ENCODE measurements at places on chromosomes 6 and 20. TPM values are rescaled to one million over a fixed set of nuclear protein-coding genes. Genes with fewer than 3 reads are reported as not detected.

The GPR63 gene
- 0.27 TPM for total RNA-seq

The RING1 gene
- 46.9 TPM for total RNA-seq

The HLA-DQA1 gene
- not detected for total RNA-seq

The MAD2L1BP gene
- 20.6 TPM for total RNA-seq

The GLP1R gene
- not detected for total RNA-seq

The LY6G6D gene
- not detected for total RNA-seq

The ID4 gene
- 18.0 TPM for total RNA-seq

The SMLR1 gene
- total RNA-seq, result not detected

The TMEM63B gene
- total RNA-seq, result 20.7 TPM

The TGM2 gene
- total RNA-seq, result 117 TPM

The MOXD1 gene
- 78.8 TPM for total RNA-seq

The NMBR gene
- total RNA-seq, result not detected

The TAGAP gene
- total RNA-seq, result not detected

The RRAGD gene
- 1.4 TPM for total RNA-seq

The AP5S1 gene
- total RNA-seq, result 20.4 TPM

The EIF2S2 gene
- 223 TPM for total RNA-seq

DNA sequence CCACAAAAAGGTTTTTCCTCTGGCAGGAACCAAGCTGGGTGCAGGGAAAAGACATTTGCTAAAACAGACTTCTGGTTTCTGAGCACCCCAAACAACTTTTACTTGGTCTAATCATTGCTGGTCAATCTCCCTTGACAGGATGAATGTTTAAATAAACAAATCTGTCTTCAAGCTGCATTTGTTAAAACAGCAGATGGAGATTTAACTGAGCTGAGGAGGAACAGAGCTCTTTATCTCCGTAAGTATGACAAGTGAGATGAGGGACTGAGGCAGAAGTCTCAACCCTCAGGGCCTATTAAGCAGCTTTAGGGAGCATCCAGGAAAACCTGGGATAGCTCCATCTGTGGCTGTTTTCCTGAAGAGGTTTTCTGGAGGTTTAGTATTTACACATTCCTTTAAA lies 40.6 kb downstream of the NINL start:
- DNase-seq, result peak; percentile 15

DNA sequence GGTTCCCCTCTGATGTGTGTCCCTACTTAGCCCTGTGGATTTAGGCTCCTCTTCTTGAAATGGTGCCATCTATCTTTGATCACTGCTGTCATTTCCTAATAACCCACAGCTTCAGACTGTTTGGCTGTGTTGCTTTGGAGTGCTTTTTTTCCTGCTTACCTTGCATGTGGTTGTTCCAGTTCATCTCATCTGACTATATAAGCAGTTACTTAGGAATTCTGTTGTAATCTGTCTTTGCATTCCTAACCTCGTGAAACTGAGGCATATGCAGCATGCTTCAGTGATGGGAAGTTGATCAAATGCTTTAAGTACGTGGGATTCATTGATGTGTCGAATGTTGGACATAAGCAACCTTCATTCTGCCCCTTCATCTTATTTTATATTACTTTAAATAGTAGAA lies 115.8 kb upstream of the FLRT3 start:
- DNase-seq, result no peak

GRCh38 chr6:38420207-38420606 lies 219.5 kb downstream of the BTBD9 start:
- DNase-seq, result no peak

- DNase-seq, result peak; percentile 81
These were observed 210.5 kb downstream of the MOXD1 start for GRCh38 chr6:132190815-132191175.

GRCh38 chr20:46157625-46158024 lies 39.5 kb downstream of the CD40 start:
- no peak for DNase-seq

- no peak for DNase-seq
These were observed 159.7 kb downstream of the BMP7 start for GRCh38 chr20:57106692-57107091.

DNA sequence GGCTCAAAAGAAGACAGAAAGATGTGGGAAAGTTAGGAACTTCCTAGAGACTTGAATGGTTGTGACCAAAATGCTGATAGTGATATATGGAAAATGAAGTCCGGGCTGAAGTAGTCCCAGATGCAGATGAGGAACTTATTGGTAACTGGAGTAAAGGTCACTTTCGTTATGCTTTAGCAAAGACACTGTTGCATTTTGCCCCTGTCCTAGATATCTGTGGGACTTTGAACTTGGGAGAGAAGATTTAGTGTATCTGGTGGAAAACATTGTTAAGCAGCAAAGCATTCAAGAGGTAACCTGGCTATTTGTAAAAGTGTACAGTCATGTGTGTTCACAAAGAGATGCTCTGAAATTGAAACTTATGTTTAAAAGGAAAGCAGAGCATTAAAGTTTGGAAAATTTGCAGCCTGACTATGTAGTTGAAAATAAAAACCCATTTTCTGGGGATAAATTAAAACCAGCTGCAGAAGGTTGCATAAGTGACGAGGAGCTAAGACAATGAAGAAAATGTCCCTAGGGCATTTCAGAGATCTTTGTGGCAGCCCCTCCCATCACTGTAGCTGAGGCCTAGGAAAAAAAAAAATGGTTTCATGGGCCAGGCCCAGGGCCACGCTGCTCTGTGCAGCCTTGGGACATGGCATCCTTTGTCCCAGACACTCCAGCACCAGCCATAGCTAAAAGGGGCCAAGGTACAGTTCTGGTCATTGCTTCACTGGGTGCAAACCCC lies 1692.2 kb downstream of the HACE1 start:
- no peak for DNase-seq

DNA sequence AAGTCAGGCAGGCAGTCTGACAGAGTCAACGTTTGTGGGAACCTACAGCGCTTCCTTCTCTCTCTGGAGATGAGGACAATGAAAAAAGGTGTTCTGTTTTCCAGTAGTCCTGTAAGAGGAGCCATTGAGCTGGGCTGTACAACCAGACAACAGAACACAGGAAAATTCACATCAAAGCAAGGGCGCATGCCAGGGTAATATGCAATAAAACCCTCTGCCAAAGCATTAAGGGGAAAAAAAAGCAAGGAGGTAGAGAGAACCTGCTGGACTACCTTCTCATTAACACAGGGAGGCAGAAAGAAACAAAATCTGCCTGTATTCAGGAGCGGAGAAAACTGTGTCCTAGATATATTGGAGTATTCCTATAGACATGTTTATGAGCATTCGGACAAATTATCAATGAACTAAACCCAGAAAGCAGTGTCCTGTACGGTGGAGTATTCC lies 1.3 kb downstream of the RNF24 start:
- DNase-seq, result peak; percentile 92

DNA sequence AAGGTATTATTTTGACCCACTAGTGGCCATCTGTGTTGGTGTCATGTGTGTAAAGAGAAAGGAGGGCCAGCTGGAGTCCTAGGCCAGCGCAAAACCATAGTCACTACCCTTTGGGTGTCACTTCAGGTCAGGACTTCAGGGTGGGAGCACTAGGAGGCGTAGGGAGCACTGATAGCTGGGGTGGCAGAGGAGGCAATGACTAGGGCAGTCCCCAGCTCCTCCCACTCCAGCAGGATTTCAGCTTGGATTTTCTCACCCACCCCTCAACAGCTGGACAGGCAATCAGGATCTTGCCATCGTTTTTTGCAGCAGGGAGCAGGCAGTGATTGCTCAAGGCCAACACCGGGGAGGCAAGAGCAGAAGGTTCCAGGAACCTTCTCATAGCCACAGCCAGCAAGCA lies 4.2 kb upstream of the HLA-DOA start:
- DNase-seq, result no peak

DNA sequence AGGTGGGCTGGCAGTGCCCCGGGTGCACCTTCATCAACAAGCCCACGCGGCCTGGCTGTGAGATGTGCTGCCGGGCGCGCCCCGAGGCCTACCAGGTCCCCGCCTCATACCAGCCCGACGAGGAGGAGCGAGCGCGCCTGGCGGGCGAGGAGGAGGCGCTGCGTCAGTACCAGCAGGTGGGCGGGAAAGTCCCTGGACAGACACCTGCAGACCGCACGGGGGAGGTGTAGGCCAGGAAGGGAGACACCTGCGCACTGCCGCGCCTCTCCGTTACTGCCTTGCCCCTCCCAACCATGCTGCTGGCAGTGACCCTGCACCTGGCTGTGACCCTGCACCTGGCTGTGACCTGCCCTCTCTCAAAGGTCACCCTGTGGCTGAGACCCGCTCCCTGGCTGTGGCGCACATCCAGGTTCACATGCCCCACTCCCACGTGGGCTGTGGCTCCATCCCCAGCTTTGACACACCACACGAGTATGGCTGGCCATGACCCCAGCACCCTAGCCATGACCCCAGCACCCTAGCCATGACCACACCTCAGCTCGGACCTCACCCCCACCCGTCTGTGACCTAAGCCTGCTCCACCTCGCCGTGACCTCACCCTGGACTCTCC lies 11.6 kb downstream of the RBCK1 start:
- DNase-seq, result no peak

- DNase-seq, result no peak
These were observed 126.9 kb upstream of the BMP5 start for GRCh38 chr6:56002336-56002735.

DNA sequence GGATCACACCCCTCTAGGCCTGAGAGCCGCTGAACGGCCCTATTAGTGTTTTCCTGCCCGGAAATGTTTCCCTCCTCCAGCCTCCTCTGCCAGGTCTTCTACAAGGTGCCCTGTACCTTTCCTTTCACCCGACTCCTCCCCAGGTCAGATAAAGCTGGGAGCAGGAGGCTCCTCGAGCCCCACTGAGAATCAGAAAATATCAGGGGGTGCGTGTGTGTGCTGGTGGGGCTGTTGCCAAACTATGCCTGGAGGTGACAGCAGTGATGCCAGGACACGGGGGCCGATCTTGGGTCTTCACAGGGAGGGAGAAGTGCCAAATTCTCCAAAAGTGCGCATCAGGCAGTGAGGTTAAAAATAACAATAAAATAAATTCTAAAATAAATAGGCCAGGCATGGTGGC lies 222.8 kb upstream of the RREB1 start:
- DNase-seq, result no peak

GRCh38 chr6:67345946-67346345 lies 1289.1 kb upstream of the ADGRB3 start:
- DNase-seq, result no peak

DNA sequence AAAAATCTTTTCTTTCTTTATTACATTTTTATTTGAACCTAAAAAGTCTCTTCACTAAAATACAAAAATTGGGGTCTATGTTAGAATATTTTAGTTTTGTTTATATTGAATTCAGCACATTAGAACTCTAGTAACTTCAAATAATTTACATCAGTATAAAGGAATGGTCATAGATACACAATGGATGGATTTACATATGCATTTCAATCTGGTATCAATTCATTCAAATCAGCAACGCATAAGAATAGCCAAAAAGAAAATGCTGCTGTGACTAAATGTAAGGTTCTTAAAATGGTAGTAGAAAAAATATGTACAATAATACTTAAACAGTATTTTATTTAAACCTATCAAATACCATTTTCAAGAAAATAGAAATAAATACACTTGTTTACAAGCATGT lies 47.6 kb upstream of the MANEA start:
- no peak for DNase-seq

DNA sequence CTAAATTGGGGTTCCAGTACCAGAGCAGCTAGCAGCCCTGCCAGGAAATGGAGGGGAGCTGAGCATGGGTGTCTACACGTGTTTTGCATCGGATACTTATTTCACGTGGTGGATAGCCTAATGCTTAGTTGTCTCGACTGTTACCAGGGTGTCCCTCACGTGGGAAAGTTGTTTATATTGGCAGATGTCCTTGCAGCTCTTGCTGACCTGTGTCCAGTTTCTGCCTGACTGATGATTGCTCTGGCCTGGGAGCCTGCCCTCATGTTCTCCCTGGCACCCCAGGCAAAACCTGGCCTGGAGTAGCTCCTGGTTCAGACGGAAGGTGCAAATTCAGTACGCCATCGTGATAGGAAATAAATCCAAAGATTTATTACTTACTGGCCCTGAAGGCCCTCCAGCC lies 11.8 kb upstream of the FERMT1 start:
- DNase-seq, result no peak

DNA sequence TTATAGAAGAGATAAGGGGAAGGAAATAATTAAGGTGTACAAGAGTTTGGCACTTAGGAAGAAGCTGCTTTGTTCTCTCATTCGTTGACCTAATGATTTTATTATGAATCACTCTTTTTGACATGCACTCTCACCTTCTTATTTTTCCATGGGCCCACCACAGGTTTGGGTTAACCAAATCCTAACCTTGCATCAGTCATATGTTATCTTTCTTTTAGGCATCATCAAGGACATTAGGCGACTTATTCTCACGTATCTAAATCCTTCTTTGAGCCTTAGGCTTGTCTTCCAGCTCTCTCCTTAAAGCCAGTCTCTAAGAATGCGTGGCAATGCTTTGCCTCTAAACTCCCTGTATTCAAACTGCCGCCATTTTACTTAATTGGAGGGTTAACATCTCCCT lies 58.3 kb downstream of the TNFRSF21 start:
- DNase-seq, result no peak

GRCh38 chr6:28981833-28982475 lies 23.2 kb downstream of the ZNF311 start:
- peak; percentile 96 for DNase-seq

DNA sequence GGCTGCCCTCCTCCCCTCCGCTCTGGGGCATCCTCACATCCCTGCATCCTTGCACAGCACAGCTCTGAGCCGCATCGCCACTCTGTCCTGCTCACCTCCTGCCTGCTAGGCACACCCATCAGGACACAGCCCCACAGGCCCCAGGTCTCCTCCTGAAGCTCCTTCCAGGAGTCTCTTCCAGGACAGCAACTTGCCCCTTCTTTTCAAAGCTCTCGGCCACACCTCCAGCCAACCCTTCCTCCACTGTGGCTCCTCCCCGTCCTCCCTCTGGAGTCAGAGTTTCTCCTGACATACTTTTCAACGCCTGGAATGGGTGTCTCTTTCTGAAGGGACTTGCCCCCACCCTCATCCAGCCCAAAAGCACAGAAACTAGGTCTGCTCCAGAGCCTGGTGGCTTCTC lies 77.3 kb downstream of the SLC23A2 start:
- DNase-seq, result no peak

GRCh38 chr20:60693496-60694133 lies 558.4 kb upstream of the CDH4 start:
- no peak for DNase-seq

- DNase-seq, result peak; percentile 90
These were observed 56.8 kb downstream of the KCNS1 start for GRCh38 chr20:45044084-45044573.

DNA sequence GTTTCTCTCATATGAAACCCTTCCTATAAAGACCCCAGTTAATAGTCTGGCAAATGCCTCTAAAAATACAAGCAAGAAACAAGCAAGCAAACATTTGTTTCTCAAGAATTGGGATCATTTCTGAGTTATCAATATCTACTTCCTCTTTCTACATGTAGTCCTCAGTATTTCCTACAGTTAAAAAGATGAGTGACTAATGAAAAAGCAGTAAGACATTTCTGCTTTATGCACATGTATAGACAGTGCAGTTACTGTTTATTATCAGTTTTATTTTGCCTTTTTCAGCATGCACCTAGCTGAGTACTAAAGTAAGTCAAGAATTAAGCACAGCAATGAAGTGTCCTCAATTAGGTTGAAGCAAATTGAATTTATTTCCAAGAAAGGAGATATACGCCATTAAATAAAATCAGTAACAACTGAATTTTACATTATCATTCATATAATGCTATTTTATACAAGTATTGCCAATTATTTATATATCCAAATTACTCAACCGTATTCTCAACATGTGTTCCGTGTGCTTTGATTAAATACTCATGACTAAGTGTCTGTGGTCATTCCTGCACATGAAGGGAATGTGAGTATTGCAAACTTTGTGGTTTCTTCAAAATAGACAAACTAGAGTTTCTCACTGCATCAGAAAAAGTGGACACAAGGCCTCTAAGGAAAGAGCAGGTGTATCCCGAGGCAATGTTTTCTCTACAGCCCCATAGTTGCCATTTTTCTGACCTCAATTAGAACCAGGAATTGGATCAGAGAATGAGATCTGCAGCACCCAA lies 159.3 kb upstream of the MARCKS start:
- DNase-seq, result peak; percentile 88

Data from fibroblast of the aortic adventitia (primary cell).